Ammon's horn (tissue), 1 donor: ENCODE measurements at places on chromosomes 4 and X.

DNA sequence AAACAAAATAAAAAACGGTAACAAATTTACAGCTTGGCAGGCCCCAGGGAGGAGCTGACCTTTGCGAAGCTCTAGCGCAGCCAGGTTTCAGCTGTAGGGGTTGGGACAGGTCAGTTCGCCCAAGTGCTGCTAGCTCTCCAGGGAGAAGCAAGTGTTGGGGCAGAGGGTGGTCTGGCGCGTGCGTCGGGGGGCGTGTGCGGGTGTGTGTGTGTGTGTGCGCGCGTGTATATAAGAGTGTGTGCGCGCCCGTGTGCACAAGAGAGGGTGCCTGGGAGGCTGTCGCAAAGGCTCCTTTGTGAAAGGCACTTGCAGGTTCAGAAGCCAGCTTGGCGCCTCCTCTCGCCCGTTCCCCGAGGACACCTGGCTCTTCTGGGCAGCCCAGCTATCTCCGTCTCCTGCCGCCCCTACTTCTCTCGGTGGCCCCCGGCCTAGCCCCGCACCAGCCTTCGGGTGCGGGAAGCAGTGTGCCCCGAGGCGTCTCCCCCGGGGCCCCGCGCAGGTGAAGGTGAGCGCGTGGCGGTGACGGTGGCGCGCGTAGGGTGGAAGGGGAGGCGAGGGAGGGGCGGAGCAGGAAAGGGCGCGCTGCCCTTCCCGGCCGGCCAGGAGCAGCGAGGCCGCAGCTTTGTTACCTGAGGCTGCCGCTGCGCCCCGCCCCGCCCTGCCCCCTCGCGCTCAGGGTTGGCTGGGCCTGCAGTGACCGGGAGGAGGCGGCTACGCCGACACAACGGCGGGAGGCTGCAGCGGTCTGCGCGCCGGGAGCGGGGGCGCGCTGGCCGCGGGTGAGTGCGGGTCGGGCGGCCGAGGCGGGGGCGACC, at the start of gene FHDC1:
Gene FHDC1, plus strand, starts transcription at position 693 of the 815 bp plus-strand sequence. CDS start 6,735 bp downstream, outside the sequence.
- DNase-seq: no peak

DNA sequence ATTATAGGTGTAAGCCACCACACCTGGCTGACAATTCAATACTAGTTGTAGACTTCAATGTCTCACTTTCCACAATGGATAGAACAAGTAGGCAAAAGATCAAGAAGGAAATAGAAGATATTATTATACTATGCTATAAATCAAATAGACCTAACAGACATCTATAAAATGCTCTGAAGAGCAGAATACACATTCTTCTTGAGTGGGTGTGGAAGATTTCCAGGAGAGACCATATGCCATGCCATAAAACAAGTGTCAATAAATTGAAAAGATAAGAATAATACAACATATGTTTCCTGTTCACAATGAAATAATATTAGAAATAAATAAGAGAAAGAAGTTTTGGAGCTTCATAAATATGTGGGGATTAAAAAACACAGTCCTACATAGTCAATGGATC, 179.3 kb upstream of the AMOT start:
- no peak for DNase-seq

DNA sequence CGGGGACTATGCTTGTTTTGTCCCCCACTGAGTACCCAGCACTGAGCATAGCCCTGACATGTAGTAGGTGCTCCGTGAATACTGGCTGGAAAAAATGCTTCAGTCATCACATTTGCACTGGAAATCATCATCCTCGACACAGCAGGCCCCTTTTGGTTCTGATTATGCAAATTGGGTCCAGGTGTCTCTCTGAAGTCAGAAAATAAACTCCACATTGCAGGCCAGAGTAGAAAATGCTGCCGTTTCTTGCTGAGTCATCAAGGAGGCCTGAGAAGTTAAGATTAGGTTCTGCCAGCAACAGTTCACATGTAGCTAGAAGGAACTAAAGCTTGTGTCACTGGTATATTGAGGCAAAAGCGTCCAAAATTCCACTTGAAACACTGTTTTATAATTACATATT, 15.0 kb upstream of the STK32B start:
- no peak for DNase-seq

- DNase-seq: no peak
These were observed 892.4 kb upstream of the TENM3 start for GRCh38 chr4:181350615-181351415.

GRCh38 chr4:183438458-183439113, 5.8 kb upstream of the CDKN2AIP start:
- no peak for DNase-seq

- DNase-seq: peak; percentile 21
These were observed 486 bp downstream of the CLCN3 start for GRCh38 chr4:169620880-169621248.

DNA sequence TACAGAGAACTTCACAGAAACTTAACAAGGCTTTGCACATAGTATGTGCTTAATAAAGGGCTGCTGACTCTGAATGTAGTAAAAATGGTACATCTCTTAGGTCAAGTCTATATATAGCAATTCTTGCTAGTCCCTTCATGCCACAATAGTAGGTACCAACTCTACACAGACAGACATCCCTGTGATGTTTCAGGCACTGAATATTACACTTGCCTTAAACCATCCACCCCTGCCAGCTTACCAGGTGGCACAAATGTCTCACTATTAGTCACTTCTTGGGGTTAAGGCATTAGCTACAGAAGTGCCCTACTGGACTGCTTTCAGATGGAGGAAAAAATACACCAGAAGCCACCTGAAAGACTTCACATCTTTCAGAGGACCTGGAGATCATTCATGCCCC, 86.3 kb upstream of the CITED1 start:
- DNase-seq: no peak

DNA sequence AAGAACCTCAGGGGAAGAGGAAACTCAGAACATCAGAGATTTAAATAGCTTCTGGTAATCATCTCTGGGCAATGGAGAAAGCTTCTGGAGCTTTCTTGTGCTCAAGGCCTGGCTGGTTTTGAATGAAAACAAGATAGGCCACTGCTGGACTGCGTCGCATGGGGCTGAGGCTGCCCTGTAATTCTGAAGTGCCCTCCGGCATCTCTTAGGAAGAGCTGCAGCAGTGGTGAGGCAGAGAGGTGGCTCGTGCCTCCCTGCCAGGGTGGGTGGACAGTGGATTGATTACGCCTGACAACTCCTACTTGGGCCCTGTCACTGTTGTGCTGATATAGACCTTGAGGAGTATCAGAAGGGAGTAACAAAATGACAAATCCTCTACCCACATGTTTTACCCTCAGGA, 279.7 kb downstream of the NR3C2 start:
- DNase-seq: no peak

- no peak for DNase-seq
These were observed 160.6 kb downstream of the BCOR start for GRCh38 chrX:39936886-39937770.

DNA sequence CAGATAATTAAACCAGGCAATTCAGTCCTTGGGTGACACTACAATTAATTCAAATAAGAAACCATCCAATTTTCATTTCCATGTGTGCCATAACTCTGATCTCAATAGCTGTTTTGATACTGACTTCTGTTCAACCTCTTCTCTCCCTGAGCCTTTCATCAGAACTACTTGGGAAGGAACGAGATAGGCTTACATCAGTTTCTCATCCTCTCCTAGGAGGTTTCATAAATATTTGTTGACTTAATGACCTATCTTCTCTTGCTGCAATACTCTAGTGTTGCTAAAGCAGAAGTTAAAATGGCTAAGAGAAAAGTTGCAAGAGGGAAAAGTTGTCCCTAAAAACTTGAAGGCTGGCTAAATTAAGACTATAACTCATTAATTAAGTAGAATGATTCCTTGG, 41.8 kb downstream of the PRKG2 start:
- DNase-seq: no peak

DNA sequence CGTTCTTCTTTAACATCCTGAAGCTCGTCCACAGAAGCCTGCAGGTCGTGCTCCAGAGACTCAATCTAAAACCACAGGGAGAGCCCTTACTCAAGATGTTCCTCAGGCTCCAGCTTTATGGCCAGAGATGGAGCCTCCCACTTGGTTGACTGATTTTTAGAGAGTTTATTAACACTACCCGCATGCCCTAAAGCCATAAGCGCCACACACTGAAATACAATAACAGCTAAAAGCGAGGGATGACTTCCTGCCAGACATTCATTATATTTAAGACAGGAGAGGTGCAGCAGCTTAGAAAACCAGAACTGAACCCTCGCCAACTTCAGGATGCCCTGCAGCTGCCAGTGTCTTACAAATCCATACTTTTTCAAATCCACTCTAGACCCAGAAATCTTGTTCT, 42.0 kb downstream of the SOD3 start:
- DNase-seq: no peak

GRCh38 chr4:71132486-71132885, 139.0 kb downstream of the DCK start:
- DNase-seq: no peak

DNA sequence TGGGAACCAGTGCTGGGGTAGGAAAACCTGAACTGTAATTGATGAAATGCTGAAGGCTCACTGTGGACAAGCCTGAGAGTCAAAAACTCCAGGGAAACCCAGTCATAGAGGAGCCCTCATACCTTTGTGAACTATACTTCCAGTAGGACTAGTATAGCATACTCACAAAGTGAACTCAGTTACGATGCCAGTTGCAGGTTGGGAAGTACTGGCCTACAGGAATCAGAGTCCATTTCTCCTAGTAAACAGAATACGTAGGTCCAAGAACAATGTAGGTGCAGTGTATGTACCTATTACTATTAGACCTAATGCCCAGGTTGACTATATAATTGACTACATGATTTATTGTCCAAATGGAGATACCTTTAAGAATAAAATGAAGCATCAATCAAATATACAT, 8.5 kb upstream of the ANKRD17 start:
- DNase-seq: no peak

DNA sequence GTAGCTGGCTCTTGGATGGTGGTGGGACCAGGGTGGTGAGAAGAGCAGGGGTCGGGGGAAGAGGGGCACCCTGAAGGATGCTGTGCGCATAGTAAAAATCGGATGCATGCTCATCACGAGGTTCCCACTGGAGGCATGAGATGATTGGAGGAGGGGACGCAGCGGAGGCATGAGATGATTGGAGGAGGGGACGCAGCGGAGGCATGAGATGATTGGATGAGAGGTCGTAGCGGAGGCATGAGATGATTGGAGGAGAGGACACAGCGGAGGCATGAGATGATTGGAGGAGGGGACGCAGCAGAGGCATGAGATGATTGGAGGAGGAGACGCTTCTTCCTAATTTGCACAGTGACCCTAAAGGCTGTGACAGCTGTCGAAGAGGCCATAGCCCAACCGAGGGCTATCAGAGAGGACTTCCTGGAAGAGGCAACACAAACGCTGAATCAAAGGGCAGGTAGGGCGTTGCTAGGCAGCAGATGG, 106.7 kb downstream of the ADRA2C start:
- no peak for DNase-seq

DNA sequence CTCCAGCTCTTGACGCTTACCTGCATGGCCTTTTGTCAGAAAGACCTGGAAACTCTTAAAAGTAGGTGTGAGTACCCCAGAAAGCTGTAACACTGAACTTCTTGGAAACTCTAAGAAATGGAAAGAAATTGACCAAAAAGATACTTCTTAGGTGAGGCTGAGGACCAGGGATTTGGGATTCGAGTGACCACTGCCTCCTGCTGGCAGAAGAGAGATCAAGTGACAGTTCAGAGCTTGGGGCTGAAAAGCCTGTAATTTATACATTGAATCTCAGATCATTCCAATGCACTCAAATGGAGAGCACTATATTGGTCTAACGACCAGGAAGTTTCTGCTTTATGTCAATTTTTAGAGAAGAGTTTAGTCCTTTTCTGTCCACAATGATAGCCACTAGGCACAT, 204.6 kb downstream of the PDGFRA start:
- DNase-seq: no peak

GRCh38 chr4:39657465-39657864, 18.8 kb upstream of the SMIM14 start:
- DNase-seq: no peak

- DNase-seq: no peak
These were observed 1982.1 kb upstream of the ADGRL3 start for GRCh38 chr4:59217910-59218631.

DNA sequence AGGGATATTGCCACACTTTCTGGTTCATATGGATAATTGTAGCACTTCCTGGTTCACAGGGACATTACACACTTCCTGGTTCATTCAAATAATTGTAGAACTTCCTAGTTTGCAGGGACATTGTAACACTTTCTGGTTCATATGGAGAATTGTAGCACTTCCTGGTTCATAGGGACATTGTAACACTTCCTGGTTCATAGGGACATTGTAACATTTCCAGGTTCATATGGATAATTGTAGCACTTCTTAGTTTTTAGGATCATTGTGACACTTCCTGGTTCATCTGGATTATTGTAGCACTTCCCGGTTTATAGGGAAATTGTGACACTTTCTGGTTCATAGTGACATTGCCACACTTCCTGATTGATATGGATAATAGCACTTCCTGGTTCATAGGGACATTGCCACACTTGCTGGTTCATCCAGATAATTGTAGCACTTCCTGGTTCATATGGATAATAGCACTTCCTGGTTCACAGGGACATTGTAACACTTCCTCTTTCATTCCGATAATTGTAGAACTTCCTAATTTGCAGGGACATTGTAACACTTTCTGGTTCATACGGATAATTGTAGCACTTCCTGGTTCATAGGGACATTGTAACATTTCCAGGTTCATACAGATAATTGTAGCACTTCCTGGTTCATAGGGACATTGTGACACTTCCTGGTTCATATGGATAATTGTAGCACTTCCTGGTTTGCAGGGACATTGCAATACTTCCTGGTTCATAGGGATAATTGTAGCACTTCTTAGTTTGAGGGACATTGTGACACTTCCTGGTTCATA, 59.2 kb upstream of the CD99 start:
- DNase-seq: no peak

- DNase-seq: no peak
These were observed 204.1 kb downstream of the NR3C2 start for GRCh38 chr4:148238086-148238485.

DNA sequence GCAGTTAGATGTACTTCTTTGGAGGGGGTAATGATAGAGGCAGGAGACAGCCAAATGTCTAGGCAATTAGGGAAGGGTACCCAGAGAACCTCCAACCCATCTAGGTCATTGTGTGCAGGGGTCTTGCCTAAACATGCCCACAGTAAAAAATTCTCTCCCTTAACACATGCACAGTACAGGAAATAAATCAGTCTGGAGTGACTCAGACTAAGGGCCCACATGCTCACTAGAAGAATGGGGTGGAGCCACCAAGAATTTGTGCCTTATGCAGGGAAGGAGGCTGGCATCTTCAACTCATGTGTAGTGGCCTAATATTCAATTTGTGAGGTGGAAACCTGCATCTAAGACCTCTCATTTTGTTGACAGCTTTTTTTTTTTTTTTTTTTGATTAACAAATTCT, 945.3 kb upstream of the GRIA3 start:
- no peak for DNase-seq

GRCh38 chr4:110347805-110348204, 128.2 kb upstream of the ENPEP start:
- DNase-seq: no peak

DNA sequence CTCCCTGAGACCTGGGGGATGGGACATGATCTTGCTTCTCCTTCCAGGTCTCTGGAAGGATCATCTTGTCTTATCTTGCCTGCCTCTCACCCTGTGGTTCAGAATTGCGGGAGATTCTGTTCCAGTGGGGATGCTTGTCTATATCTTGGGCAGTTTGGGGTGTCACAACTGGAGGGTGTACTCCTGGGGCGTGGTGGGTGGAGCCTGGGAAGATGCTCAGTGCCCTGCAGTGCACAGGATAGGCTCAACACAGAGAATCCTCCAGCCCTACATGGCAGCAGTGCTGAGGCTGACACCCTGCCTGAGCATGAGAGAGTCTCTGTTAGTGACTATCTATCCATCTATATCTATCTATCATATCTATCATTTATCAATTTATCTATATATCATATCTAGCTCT, 7.7 kb downstream of the P2RY8 start:
- DNase-seq: no peak
